ENCODE measurements at places on chromosomes 13 and 19. TPM values are rescaled to one million over a fixed set of nuclear protein-coding genes. Genes with fewer than 3 reads are reported as not detected.

GRCh38 chr13:33690354-33690753 lies 127.6 kb upstream of the RFC3 start:
- H3K4me1 ChIP-seq, result no peaks in the 10 kb centered on the region
- H3K27me3 ChIP-seq, result no peaks in the 10 kb centered on the region
- no peak overlapping the region for H3K4me3 ChIP-seq
- H3K36me3 ChIP-seq, result no peaks in the 10 kb centered on the region

- H3K36me3 ChIP-seq, result peaks cover 49% of the 10 kb centered on the region
- no peak for ATAC-seq
- H3K27me3 ChIP-seq, result no peaks in the 10 kb centered on the region
- H3K4me3 ChIP-seq, result peak overlapping the region; percentile 79
- peak overlapping the region; percentile 85 for H3K27ac ChIP-seq
- H3K4me1 ChIP-seq, result peaks cover 6% of the 10 kb centered on the region
These were observed 5.6 kb upstream of the ARRDC2 start for GRCh38 chr19:18002347-18002850.

DNA sequence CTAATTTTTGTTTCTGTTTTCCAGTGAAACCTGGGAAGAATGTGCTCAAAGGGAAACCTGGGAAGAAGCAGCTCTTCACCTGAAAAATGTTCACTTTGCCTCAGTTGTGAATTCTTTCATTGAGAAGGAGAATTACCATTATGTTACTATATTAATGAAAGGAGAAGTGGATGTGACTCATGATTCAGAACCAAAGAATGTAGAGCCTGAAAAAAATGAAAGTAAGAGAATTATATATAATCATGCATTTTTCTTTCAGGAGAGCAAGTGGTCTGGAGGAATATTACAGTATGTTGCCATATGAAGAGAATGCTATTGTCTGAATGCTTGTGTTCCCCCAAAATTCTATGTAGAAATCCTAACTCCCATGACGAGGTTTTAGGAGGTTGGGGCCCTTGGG lies 3.4 kb downstream of the NUDT15 start:
- H3K36me3 ChIP-seq, result peaks cover 44% of the 10 kb centered on the region
- peak overlapping the region; percentile 26 for H3K27ac ChIP-seq
- no peak overlapping the region for H3K4me3 ChIP-seq
- H3K4me1 ChIP-seq, result peaks cover 21% of the 10 kb centered on the region
- H3K27me3 ChIP-seq, result no peaks in the 10 kb centered on the region

- H3K4me1 ChIP-seq, result no peaks in the 10 kb centered on the region
- no peak overlapping the region for H3K27ac ChIP-seq
- ATAC-seq, result no peak
- peaks cover 31% of the 10 kb centered on the region for H3K27me3 ChIP-seq
- peak overlapping the region; percentile 68 for H3K4me3 ChIP-seq
- no peaks in the 10 kb centered on the region for H3K36me3 ChIP-seq
These were observed 989 bp downstream of the TMEM145 start for GRCh38 chr19:42313840-42314755.

Gene MAP2K7
- 46.3 TPM for total RNA-seq

Gene PDCD2L
- 30.4 TPM for total RNA-seq

GRCh38 chr13:55516610-55517009 lies 1624.1 kb upstream of the PRR20A start:
- ATAC-seq, result no peak
- no peak overlapping the region for H3K4me3 ChIP-seq
- H3K4me1 ChIP-seq, result no peaks in the 10 kb centered on the region
- no peaks in the 10 kb centered on the region for H3K36me3 ChIP-seq
- H3K27me3 ChIP-seq, result no peaks in the 10 kb centered on the region

- H3K4me3 ChIP-seq, result peak overlapping the region; percentile 88
- peaks cover 7% of the 10 kb centered on the region for H3K4me1 ChIP-seq
- H3K36me3 ChIP-seq, result peaks cover 54% of the 10 kb centered on the region
- ATAC-seq, result no peak
- peak overlapping the region; percentile 93 for H3K27ac ChIP-seq
These were observed 16.7 kb downstream of the SYDE1 start for GRCh38 chr19:15123900-15124299.

DNA sequence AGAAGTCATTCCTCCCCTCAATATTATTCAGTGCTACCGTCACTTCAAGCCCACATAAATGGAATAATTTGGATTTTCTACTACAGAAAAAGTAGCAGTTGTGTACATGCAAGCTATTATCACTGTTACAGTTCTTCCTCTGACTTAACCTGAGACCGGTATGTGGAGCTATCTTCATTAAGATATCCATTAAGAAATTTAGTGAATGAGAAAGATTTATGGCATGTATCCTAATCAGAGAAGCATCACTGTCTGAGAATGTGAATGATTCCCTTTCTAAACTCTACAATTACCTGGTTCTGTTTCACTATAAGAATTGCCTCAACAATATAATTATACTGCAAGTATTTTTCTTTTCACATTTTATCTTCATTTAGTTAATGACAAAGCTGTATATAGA lies 278.7 kb downstream of the KLF5 start:
- H3K27me3 ChIP-seq, result no peaks in the 10 kb centered on the region
- no peaks in the 10 kb centered on the region for H3K36me3 ChIP-seq
- H3K27ac ChIP-seq, result no peak overlapping the region
- H3K4me1 ChIP-seq, result peaks cover 7% of the 10 kb centered on the region

Gene ATCAY
- total RNA-seq, result not detected

DNA sequence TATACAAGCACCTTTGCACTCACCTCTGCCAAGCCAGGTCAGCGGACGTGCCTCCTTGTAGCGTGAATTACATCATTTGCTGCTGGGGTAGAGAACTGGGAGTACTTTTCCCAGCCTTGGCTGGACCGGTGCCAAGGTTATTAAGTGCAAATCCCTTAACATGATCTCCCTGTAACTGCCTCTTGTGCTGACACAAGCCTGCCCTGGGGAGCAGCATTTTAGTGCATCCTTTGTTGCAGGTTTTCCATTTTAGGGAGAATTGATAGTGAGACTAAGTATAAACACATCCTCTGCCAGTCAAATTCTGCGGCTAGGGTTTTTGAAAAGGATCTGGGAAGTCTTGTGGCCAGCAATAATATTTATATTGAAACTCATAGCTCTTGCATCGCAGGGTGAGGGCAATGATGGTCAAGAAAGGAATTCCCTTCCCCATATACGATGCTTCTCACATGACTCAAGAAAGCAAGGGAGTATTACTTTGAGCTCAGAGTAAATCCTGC lies 32.7 kb upstream of the DCLK1 start:
- no peaks in the 10 kb centered on the region for H3K27me3 ChIP-seq
- H3K27ac ChIP-seq, result no peak overlapping the region
- H3K4me1 ChIP-seq, result no peaks in the 10 kb centered on the region

- peak overlapping the region; percentile 75 for H3K27ac ChIP-seq
- no peak for ATAC-seq
- peaks cover 10% of the 10 kb centered on the region for H3K4me1 ChIP-seq
- H3K36me3 ChIP-seq, result no peaks in the 10 kb centered on the region
- peaks cover 4% of the 10 kb centered on the region for H3K27me3 ChIP-seq
- H3K4me3 ChIP-seq, result peak overlapping the region; percentile 56
These were observed 8.1 kb upstream of the ADGRE2 start for GRCh38 chr19:14786421-14786851.

Gene GNA15
- 297 TPM for total RNA-seq

GRCh38 chr19:43466793-43467192 lies 1.4 kb upstream of the LYPD3 start:
- no peak overlapping the region for H3K4me3 ChIP-seq
- H3K27me3 ChIP-seq, result no peaks in the 10 kb centered on the region
- ATAC-seq, result no peak
- peak overlapping the region; percentile 66 for H3K27ac ChIP-seq
- H3K4me1 ChIP-seq, result peaks cover 32% of the 10 kb centered on the region

GRCh38 chr13:22278336-22278929 lies 607.6 kb downstream of the FGF9 start:
- H3K4me1 ChIP-seq, result peaks cover 6% of the 10 kb centered on the region
- no peak overlapping the region for H3K4me3 ChIP-seq
- peak overlapping the region; percentile 44 for H3K27ac ChIP-seq
- no peaks in the 10 kb centered on the region for H3K27me3 ChIP-seq
- ATAC-seq, result peak; percentile 72
- no peaks in the 10 kb centered on the region for H3K36me3 ChIP-seq

Gene PLEKHA4
- 17.6 TPM for total RNA-seq

DNA sequence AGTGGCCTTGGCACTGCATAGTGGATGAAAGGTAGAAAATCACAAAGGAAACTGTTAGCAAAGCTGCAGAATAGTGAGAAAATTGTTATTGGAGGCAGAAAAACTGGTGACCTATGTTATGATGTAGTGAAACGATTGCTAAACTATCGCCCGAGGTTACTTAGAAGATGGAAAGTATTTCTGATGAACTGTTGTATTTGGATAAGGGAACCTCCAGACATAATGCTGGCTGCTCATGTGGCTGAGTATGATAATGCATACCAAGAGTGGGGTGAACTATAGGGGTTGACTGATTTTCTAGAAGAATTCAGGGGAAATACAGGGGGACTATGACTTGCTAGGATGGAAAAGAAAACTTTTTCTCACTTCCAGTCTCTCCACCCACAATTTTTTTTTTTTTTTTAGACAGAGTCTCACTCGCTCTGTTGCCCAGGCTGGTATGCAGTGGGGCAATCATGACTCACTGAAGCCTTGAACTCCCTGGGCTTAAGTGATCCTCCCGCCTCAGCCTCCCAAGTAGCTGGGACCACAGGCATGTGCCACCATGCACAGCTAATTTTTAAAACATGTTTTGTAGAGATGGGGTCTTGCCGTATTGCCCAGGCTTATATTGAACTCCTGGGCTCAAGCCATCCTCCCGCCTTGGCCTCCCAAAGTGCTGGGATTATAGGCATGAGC lies 4.4 kb upstream of the EID2 start:
- H3K27me3 ChIP-seq, result no peaks in the 10 kb centered on the region
- peak overlapping the region; percentile 75 for H3K27ac ChIP-seq
- H3K4me3 ChIP-seq, result peak overlapping the region; percentile 58
- ATAC-seq, result peak; percentile 25

Gene TNNI3
- total RNA-seq, result not detected

- peaks cover 21% of the 10 kb centered on the region for H3K36me3 ChIP-seq
- H3K4me3 ChIP-seq, result peak within 1 kb of the TSS; percentile 87
- H3K27me3 ChIP-seq, result no peaks in the 10 kb centered on the region
- peak within 1 kb of the TSS; percentile 55 for H3K27ac ChIP-seq
- peaks cover 22% of the 10 kb centered on the region for H3K4me1 ChIP-seq
These were observed at the start of gene SH2D3A for GRCh38 chr19:6767357-6768235. SH2D3A (minus strand) TSS chr19:6767435; CDS start chr19:6763748, 3,687 bp downstream.

- H3K27me3 ChIP-seq, result peaks cover 41% of the 10 kb centered on the region
- H3K4me1 ChIP-seq, result no peaks in the 10 kb centered on the region
- peaks cover 5% of the 10 kb centered on the region for H3K36me3 ChIP-seq
- ATAC-seq, result no peak
- H3K27ac ChIP-seq, result no peak overlapping the region
- no peak overlapping the region for H3K4me3 ChIP-seq
These were observed 9.2 kb downstream of the ONECUT3 start for GRCh38 chr19:1762243-1763117.

DNA sequence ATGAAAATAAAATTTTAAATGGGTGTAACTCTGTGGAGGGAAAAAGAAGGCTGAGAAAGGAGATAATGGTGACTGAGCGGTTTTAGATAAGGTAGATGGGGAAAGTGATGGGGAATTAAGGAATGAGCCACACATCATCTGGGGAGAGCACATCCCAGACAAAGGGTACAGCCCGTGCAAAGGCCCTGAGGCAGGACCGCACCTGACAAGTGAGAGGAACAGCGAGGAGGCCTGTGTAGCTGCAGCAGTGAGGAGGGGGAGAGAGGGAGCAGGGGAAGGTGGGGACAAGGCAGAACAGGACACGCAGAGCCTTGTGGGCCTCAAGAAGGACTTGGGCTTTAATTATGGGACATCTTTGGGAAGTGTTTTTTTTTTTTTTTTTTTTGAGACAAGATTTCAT lies 1.8 kb upstream of the CELF5 start:
- H3K27me3 ChIP-seq, result peaks cover 12% of the 10 kb centered on the region
- H3K27ac ChIP-seq, result no peak overlapping the region
- peaks cover under 1% of the 10 kb centered on the region for H3K4me1 ChIP-seq

DNA sequence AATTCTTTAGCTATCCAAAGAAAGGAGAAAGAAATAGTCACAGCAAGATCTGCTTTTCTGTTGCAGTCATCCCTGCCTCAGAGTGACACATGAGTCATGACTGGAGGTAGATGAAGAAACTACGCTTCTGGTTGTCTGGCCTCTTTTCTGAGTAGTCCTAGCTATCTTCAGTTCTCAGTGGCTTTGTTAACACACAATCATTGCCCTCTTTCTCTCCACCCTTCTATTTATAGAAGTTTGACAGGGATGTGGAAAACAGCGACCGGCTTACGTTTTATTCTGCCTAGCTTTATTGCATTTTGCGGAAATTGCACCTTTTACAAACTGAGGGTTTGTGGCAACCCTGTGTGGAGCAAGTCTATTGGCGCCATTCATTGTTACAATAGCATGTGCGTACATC lies 26.7 kb downstream of the SPATA13 start:
- no peaks in the 10 kb centered on the region for H3K27me3 ChIP-seq
- ATAC-seq, result peak; percentile 97
- H3K27ac ChIP-seq, result no peak overlapping the region
- no peaks in the 10 kb centered on the region for H3K36me3 ChIP-seq
- H3K4me3 ChIP-seq, result no peak overlapping the region

DNA sequence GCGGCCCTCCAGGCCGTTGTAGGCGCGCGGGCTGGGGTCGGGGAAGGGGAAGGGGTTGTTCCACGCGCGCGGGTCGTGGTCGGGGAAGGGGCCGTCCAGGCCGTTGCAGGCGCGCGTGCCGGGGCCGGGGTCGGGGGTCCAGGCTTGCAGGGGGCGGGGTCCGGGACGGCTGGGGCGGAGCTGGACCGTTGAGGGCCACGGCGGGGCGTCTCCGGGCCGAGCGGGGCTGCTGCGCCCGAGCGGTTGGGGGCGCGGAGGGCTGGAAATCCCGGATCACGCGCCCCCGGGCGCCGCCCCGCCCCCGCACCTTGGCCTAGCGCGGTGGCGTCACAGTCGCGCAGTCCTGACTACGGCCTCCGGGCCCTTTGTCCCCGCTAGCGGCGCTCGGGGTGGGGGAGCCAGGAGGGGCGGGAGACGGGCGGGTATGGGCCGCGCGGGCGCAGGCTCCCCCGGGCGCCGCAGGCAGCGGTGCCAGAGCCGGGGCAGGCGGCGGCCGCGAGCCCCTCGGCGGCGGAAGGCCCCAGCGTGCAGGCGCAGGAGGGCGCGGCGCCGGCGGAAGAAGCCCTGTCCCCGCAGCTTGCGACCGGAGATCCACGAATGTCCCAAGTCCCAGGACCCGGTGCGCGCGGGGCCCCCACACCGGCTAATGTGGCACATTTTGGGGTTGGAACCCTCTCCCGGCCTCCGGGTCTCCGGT lies 665 bp downstream of the GPX4 start:
- no peaks in the 10 kb centered on the region for H3K27me3 ChIP-seq
- peaks cover 11% of the 10 kb centered on the region for H3K4me1 ChIP-seq
- no peak overlapping the region for H3K27ac ChIP-seq
- peak overlapping the region; percentile 56 for H3K4me3 ChIP-seq

Gene OR7C1
- total RNA-seq, result not detected

Gene BST2
- 130 TPM for total RNA-seq

DNA sequence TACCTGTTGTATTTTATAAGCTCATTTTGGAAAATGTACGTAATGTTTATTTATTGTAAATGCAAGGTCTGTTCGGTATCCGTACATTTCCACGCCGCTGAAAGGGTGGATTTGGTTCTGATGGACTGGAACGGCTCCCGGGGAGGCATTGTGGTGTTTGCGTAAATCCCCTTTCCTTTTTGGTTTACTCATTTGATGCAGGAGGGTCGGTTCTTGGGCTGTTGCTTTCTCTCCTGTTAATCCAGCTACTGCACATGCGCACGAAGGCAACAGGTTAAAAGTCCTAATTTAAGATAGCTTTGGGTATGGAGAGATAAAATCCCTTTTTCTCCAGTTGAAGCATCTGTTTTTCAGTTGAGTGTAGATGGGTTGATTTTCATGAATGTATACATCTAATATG lies 224.4 kb downstream of the TM9SF2 start:
- H3K27ac ChIP-seq, result no peak overlapping the region
- no peaks in the 10 kb centered on the region for H3K4me1 ChIP-seq
- no peak overlapping the region for H3K4me3 ChIP-seq
- H3K36me3 ChIP-seq, result no peaks in the 10 kb centered on the region

Measured in activated T-helper 17 cell treated with anti-CD3 and anti-CD28 coated beads, Interleukin-2, amount 50 U/mL, for 72 hours (primary cell).